Dermis microvascular lymphatic vessel endothelial cell (primary cell): ENCODE measurements at places on chromosomes 1 and 21. TPM values are rescaled to one million over a fixed set of nuclear protein-coding genes. Genes with fewer than 3 reads are reported as not detected.

DNA sequence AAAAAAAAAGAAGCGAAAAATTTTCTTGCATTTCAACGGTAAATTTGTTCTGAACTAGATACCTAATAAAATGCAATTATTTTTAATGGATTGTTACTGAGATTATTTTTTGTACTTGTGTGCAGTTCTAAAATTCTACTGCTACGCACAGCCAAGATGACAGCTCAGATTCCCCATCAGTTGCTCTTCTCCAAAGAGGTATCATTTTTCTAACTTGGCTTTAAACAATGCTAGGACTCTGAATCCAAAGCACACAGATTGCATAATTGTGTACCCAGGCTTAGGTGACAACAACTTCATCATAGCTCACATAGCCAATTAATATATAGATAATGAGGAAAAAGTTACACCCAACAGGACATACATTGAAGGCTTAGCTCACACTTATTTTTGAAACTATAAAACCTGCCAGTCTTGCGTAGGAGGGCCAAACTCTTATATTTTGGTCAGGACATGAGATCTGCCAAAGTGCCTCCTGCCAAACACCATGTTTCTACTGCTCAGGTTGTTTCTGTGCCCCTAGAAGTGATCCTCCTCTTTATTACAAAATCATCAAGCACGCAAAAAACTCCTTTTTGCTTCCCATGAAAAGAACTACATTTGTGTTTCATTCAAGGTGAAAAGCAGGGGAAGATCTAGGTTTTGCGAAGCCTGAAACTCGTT lies 10.6 kb upstream of the ZNHIT6 start:
- DNase-seq: no peak

Gene SAMD11
- total RNA-seq: under 0.01 and 0.13 TPM in 2 replicates

Gene OR2G6
- total RNA-seq: not detected in 2 replicates

Gene HSPB7
- total RNA-seq: not detected in 2 replicates

DNA sequence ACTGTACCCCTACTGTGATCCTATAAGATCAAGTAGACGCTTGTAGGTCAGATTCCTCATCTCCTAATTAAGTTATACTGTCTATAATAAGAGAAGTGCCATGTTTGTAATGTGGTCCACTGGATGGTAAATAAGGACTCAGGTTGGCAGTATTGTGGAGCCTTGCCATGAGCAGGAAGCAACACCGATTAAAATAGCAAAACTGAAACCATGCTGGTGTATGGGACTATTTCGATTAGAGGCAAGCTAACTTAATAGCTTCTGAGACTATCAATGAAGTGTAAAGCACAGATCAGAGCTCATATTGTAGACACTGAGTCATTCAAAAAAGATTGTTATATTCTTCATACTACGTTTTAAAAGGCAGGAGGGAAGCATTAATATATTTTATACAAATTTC lies 348.8 kb downstream of the HHAT start:
- DNase-seq: no peak
